ENCODE measurements at places on chromosomes 7 and 10.

DNA sequence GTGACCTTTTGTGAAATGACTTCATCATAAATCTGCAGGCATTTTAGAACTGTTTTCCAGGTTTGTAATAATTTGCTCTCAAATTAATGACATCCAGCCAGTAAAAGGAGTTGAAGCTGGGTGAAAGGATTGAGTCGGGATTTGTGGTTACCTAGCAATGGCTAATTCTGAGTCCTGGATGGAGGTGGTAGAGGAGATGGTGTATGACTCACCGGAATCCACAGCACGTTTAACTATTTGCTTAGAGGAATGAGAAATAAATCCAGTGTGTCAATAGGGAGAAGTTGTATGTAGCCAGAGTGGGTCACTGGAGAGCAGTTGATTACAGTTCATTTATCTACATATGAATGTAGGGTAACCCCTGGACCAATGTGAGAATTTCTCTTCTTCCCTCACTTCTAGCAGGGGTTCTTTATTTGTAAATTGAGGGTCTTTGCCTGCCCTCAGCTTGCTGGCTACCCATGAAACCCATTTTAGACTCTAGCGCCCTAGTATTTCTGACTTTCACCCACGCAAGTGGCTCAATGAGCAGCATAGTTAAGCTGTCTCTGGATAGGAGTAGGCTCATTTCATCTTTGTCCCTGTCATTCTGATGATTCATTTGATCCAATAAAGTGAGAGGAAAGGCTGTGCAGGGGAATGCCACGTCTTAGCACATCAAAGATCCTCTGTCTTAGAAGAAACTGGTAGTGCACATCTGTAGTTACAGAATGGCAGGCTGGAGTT, 547.8 kb downstream of the SORCS3 start:
- DNase-seq, result no peak

DNA sequence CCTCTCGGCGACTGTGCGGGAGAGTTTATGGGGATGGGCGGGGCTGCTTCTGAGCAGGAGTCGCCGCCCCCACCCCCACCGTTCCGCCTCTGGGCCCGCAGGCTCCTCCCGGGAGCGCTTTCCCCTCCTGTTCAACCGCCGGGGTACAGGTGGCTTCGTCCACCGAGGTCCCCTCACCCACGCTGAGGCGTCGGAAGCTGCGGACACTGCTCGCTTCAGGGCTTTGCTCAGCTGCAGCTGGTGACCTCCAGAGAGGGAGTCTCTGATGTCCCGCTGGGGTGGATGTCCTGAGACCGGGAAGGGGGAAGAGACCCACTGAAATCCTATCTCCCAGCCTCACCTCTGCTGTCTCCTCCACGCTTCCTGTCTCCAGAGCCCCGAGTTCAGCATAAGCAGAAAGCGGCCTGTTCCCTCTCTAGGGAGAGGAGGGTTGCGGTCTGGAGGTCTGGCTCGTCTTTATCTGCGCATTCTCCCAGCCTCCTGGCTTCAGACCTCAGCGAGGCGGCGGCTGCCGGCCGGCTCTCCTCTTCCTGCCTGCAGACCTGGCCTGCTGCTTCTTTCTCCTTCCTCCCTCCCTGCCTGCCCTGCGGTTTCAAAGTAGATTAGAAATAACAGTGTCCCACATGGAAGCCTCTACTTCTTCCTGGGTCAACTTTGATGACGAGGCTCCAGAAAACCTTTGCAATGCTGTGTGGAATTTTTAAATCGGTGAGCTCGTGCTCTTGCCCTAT, 1.8 kb downstream of the CYP2E1 start:
- DNase-seq, result no peak

DNA sequence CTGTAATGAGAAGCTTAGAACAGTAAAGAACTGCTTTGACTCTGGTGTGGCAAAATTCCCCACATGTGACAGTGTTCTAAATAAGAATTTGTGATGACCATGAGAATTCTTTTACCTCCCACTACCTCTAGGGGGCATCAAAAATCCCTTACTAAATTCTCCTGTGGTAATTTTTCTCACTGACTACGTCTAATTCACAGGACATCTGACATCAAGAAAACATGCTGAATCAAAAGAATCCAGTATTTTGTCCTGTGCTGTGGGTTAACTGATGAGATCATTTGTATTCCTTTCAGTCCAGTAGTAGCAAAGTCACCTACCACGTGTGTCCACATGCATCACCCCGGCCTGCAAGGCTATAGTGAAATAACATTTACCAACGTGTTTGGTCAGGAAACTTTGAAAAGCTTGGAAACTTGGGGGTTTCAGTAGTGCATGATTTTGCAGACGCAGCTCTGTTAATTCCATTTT, 103.8 kb downstream of the ATE1 start:
- DNase-seq, result no peak

GRCh38 chr10:125343118-125343925, 183.0 kb upstream of the CTBP2 start:
- DNase-seq, result no peak

DNA sequence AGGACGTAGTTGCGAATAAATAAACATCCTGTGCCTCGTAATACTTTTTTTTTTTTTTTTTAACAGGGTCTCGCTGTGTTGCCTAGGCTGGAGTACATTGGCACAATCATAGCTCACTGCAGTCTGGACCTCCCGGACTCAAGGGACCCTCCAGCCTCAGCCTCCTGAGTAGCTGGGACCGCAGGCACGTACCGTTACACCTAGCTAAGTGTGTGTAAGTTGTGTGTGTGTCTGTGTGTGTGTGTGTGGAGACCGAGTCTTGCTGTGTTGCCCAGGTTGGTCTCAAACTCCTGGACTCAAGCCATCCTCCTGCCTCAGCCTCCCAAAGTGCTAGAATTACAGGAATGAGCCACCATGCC, 573 bp upstream of the PON2 start:
- DNase-seq, result no peak

DNA sequence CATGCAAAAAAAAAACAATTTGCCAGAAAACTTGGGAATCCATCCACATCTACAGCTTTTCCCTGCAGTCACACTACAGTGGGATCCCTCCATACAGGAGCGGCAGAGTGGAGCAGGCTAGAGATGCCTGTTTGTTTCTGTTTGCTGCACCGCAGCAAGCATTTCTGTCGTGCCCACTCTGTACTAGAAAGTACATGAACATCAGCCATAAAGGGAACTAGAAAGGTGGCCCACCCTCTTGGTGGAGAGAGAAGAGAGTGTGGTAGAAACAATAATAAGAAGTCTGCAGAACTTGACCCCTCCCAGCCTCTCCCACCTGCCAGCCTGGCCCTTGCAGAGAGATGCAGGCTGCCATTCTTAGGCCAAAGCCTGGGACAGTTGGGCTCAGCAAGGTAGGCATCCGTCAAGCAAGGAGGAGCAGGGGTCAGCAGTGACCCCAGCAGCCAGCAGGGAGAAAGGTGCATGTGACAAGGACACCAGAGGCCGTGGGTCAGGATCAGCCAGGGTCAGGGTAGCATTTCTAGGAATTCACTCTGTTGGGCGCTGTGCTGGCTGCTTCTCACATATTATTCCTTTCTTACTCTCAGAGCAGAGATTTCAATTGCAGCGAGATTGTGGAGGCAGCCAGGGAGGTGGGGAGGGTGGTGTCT, 171.8 kb downstream of the EGFR start:
- no peak for DNase-seq

- DNase-seq, result no peak
These were observed 27.1 kb downstream of the ZCCHC24 start for GRCh38 chr10:79418274-79418673.

DNA sequence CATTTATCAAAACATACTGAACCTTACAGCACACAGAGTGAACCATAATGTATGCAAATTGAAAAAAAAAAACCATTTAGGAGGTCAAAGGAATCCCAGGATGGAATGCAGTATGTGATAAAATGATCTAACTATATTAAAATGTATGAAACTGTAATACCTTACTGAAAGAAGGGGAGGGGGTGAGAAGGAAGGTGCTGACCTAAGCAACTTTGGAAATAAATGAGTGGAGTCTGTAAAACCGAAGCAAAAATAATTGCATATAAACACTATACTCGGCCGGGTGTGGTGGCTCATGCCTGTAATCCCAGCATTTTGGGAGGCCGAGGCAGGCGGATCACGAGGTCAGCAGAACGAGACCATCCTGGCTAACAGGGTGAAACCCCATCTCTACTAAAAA, 69.4 kb downstream of the XPNPEP1 start:
- DNase-seq, result no peak

DNA sequence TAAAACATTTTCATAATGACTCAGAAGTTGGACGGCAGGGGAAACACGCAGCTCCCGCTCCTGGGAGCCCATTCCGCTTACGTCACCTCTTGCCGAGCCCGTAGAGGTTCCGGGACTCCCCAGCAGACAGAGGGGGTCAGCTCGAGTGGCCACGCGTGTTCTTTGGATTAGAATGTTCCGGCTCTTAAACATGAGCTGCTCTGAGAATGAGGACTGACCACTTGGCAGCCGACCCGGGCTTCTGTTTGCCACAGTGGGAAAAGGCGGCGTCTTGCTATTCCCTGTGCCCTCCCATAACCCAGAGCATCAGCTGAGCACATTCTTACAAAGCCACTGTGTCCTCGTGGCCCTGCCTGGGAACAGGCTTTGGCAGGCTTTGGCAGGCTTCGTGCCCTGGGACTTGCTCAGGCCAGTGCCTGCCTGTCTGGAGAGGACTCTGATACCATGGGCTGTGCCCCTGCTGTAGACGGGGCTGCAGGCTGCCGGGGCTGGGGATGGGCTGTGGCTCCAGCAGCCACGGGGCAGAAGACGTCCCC, 40.1 kb downstream of the PFKP start:
- DNase-seq, result no peak

DNA sequence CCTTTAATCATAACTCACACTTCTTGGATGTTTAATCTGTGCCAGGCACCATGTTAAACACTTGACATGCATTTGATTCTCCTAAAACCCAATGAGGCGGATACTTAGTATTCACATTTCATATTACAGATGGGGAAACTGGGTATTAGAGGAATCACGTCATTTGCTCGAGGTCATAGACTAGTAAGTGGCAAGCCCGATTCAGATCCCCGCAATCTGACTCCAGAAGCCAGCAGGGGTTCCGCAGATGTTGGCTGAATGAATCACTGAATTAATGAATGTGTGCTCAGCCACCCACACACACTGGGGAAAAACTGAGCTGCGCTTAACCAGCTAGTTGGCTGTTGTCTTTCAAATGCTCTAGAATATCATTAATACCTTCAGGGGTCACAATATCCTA, 22.5 kb upstream of the ENO4 start:
- DNase-seq, result no peak

DNA sequence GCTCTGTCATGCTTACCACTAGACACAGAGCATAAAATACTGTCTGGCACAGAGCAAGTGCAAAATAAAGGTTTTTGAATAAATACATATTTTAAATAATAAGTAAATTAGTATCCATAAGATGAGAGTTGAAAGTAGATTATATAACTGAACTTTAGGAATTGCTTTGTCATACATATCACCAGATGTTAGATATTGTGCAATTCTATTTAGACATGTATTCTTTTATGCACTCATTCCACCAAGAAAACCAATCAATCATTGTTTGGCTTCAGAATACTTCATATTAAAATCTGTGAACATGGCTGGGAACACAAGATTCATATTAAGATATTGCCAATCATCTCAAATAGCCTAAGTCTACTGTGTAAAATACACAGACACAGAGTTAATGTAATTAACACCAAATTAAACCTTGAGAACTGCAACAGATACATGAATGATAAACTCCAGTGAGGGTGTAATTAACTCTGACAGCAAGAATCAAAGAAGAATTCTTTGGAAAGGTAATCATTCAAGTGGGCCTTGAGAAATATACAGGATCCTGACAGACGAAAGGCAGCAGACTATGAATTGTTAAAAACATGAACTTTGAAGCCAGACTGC, 201.0 kb upstream of the PTN start:
- no peak for DNase-seq

- no peak for DNase-seq
These were observed 2.4 kb upstream of the INPP5A start for GRCh38 chr10:132535065-132535651.

DNA sequence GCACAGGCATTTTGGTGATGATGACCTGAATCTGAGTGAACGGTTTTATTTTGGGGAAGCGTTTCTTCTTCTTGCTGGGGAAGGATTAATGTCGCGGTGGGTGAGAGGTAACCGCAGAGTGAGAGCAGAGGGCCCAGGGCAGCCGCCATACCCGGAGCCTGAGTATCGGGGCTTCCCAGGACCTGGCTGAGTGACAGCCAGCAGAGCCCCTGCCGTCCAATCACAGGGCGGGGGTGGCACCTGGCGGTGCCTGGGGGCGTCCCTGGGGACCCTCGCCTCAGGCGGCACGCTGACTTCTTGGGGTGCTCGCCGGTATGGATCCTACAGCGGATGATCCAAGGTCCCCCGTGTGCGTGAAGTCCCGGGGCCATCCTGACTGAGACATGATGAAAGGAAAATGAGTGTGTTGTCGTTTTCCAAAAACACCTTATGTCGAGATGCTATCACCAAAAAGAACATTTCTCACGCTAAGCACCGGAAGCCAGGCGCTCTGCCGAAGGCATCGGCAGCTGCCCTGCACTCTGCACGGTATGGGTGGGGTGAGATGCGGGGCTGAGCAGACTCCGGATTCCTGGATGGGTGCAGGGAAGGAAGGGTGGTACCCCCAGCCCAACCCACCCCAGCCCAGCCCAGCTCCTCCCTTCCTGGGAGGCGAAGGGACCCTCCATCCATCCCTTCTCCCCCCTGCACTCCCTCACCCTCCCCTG, 227.9 kb upstream of the SHH start:
- DNase-seq, result no peak

GRCh38 chr7:143363016-143363937, 764 bp upstream of the FAM131B start:
- no peak for DNase-seq

- peak; percentile 42 for DNase-seq
These were observed 30.2 kb upstream of the NUB1 start for GRCh38 chr7:151311294-151311864.

DNA sequence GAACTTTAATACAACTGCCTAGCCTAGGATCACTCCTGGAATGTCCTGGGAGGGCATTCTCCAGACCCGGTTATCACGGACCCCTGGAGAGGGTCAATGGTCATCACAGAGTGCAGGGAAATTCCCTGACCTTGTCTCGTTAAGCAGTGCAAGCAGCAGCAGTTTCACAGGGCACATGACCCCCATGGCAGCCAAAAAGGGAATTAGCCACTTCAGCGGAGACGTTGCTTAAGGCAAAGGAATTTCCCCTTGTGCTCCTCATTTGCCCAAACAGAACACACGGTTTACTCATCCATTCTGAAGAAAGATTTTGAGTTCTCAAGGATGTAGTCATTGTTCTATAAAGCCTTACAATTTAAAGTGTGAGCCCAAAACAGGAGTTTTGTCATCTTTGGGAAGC, 260.3 kb downstream of the SNX13 start:
- DNase-seq, result no peak

GRCh38 chr10:76774987-76775603, 862.5 kb downstream of the KCNMA1 start:
- DNase-seq, result no peak

Measured in stimulated activated CD4-positive, alpha-beta T cell treated with anti-CD3 and anti-CD28 coated beads, Interleukin-1b, Interleukin-23, amount 100 ng/mL, for 48 hours (primary cell).